ENCODE measurements at places on chromosomes 16 and 17.
A peak's percentile ranks its signal among the peaks of the same experiment; 100 is the strongest.

GRCh38 chr16:19696328-19696727 is 21.7 kb downstream of the KNOP1 start:
- no peak for DNase-seq

- no peak for DNase-seq
Observed at GRCh38 chr17:30413109-30413508, 34.4 kb downstream of the CPD start.

DNA sequence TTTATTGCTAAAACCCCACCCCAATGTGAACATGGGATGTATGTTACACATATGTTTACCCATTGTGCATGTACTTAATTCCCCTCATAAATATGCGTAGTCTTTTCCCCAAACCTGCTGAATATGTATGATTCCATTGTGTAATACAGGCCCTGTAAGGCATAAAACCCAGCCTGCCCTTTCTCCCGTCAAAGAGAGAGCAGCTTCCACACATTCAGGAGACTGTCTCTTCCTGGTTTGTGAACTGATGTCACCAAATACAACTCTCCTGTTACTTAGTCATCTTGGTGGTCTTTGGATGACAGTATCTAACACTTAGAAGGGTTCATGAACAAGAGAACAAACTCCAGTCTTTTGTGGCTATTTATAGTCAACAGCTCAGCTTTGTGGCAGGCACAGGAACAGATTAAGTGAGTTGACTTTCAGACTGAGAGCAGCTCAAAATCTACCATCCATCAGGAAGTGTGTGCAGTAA is 24.7 kb upstream of the TMC7 start:
- DNase-seq: peak; percentile 44

GRCh38 chr16:85207357-85207921 is 95.2 kb upstream of the CIBAR2 start:
- DNase-seq: no peak

DNA sequence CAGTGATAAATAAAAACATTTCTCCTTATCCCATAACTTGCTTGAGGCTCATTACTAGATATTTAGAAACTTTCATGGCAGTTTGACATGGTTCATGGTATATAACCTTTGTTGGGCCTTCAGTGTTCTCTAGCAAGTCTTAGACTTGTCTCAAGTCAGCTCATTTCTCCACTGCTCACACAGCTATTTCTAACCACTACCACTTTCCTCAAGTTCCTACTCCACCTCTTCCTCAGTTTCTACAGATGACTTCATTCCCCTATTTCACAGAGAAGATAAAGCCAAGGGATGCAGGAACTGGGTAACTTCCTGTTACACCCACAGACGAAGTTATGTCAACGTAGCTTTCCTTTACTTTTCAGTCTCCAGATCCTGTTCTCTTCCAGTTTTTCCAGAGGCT is 23.2 kb downstream of the NLK start:
- no peak for DNase-seq

- no peak for DNase-seq
Observed at GRCh38 chr16:78389009-78389498, 289.6 kb downstream of the WWOX start.

- DNase-seq: no peak
Observed at GRCh38 chr16:75317101-75317522, 65.7 kb upstream of the BCAR1 start.

DNA sequence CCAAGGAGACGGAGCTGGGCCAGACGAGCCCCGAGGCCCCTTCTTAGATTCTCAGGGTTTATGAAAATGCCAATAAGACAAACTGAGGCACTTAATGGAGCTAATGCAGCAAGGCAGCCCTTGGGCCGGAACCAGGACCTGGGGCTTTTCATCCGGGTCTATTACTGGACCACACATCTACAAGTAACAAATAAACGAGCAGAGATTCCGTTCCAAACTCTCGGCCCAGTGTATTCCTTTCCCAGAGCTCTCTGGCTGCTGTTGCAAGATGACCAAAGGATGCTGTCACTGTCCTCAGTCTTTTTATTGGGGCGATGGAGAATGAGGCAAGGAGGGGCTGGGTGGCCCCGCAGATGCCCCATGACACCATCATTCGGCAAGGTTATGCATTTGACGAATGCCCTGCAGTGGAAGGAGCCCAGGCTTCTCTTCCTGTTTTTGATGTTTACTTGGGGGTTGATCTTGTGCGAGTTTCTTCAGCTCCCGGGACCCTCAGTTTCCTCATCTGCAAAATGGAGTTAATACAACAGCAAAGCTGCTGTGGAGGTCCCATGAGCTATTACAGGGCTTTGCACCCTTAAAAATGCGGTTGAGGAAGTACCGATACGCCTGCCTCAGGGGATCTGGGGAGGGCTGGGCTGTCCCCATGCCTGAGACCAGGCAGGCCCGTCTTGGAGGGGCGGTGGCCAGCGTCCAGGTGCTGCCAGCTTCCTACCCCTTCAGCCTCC is 1.1 kb upstream of the NTN1 start:
- DNase-seq: no peak

- DNase-seq: no peak
Observed at GRCh38 chr16:4285167-4285566, 12.3 kb upstream of the TFAP4 start.

DNA sequence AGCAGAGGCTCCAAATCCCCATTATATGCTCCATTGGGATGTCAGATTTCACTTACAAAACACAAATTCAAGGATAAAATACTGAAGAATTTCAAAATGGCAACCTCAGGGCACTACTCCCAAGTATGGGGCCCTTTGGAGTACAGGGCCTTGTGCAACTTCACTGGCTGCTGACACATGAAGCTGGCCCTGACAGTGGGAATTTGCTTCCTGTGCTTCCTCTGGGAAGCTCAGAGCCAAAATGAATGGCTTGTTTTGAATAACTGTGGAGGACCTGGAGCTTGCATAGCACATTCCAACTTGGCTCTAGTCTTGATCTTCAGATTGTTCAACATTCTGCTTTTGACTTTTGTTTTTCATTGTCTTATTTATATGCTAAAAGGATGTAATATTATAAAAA is 52.3 kb upstream of the HNF1B start:
- no peak for DNase-seq

- peak; percentile 88 for DNase-seq
Observed at GRCh38 chr17:76458580-76459490, 5.9 kb upstream of the UBE2O start.

- no peak for DNase-seq
Observed at GRCh38 chr16:82187829-82188228, 17.8 kb upstream of the MPHOSPH6 start.

DNA sequence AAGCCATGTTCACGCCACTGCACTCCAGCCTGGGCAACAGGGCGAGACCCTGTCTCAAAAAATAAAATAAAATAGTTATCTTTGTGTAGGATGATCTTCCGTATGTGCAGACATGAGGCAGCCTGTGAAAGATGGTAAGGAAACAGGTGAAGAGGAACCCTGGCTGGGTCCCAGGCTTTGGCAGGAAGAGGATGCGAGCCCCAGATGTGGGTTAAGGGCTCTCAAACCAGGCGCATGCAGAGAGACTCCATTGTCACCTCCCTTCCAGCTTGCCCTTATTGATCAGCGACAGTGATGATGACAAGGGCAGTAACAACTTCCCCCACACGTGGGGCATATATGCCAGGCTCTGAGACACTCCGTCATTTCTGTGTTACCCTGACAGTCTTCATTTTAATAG is 106.8 kb downstream of the GNAO1 start:
- DNase-seq: no peak

- peak; percentile 70 for DNase-seq
Observed at GRCh38 chr16:53502331-53503269, at the start of gene AKTIP. AKTIP (minus strand) TSS chr16:53503209; CDS start chr16:53500259, 2,950 bp downstream.

GRCh38 chr16:30526137-30526822 is at the start of gene ZNF768:
ZNF768 (minus strand) TSS chr16:30526566; CDS start chr16:30526413, 153 bp downstream.
- DNase-seq: no peak

GRCh38 chr16:27224741-27225300 is 21.5 kb downstream of the KDM8 start:
- DNase-seq: no peak

- no peak for DNase-seq
Observed at GRCh38 chr17:610276-610675, 104.4 kb downstream of the VPS53 start.

DNA sequence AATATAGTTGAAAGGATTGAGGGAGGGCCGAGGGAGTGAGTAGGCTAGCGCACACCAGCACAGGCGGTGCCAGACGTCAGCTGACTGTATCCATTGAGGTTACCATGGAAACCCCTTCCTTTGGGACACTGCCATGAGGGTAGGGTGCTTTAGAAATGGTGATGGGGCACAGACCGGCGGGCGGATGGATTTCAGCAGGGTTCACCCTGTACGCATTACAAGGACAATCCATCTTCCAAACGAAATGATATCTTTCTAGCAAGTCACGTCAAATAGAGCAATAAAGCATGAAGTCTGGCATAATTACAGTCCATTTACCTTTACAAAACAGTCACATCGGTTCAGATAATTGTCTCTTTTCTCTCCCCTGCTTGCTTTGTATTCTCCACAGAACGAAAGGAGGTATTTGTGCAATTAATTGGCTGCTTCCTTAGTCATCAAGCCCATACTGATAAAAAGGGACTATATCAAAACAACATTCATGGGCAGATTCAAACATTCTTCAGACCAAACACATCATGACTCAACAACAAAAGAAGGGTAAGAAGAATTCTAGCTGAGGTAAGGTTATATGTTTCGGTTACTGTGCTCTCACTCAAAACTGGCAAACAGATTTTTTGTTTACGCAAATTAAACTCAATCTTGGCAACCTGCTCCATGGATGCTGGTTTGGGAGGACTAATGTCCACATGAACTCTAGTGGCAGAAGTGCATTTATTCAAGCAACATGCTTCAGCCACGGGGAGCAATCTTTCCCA is 140.6 kb downstream of the CDK5R1 start:
- DNase-seq: no peak

DNA sequence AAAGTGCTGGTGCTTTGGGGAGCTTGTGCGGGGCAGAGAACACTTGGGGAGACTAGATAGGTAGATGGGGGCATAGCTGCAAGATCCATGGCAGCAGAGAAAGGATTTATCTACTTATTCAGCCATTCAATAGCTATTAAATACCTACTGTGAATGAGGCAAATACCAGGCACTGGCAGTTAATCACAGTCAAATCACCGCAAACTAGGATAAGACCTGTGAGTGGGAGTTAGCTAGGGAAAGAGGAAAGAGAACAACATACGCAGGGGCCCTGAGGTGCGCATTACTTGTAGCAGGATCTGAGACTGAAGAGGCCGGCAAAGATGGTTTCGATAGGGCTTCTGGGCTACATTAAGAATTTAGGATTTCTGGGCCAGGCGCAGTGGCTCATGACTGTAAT is 3.8 kb upstream of the ALKBH5 start:
- peak; percentile 24 for DNase-seq

All from WERI-Rb-1 (cell line).